ENCODE measurements at places on chromosomes 6 and 20.

DNA sequence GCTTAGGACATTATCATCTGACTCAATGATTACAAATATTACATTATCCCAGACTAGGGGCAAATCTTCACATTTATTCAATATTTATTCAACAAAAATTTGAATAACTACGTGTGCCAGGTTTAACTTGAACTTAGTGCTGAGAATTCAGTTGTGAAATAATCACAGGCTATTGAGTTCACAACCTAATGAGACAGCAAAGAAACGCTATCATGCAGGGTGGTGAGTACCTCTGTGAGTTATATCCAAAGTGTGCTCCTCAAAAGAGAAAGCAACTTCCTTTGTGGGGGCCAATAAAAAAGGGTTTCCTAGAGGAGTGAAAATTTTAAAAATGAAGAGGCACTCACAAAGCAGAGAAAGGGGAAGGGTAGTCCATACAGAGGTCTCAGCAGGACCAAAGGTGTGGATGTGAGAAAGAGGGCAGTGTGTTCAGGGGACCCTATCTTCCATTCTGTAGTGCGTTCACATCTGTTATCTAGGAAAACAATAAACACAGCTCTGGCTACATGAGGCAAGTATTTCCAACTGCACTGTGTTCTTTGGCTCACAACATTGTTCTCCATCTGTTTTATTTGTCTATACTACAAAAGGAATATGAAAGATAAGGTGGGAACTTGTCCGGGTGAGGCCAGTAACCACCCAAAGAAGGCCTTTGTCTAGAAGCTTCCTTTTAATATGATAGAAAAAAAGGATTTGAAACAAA lies 155.4 kb upstream of the MARCKS start:
- no peak for DNase-seq

DNA sequence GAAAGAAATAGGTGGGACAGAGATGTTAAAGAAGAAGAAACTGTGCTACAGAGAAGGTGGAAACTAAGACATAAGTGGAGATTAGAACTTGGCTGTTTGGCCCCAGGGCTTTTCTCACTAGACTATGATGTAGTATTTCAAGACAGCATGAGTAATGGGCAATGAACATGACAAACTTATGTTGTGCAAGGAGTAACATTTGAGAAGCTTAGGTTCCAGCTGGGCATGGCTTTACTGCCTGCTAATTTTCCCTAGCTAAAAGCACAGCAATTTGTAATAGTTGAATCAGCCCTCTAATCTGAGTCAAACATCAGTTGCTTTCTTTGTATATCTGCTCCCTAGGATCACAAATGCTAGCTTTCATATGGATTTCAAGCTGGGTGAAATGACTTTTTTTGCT lies 294.3 kb upstream of the BMP2 start:
- DNase-seq: no peak

GRCh38 chr6:36139991-36140710 lies 9.8 kb downstream of the MAPK13 start:
- DNase-seq: no peak

DNA sequence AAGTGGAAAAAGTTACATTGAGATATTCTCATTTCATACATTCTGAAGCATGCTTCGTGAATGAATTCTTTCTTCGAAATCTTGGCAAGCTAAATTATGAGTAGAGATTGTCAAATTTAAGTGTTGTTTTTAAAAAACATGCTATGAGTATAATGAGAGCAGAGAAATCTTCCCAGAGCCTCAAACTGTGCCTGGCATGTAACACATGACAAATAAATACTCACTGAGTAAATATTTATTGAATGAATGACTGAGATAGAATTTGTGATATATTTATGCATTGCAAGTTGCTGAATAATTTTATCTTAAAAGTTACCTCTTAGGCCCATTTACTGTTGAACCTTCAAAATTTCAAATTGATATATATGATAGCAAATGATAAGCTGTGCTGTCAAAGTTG lies 24.7 kb upstream of the CD2AP start:
- no peak for DNase-seq

DNA sequence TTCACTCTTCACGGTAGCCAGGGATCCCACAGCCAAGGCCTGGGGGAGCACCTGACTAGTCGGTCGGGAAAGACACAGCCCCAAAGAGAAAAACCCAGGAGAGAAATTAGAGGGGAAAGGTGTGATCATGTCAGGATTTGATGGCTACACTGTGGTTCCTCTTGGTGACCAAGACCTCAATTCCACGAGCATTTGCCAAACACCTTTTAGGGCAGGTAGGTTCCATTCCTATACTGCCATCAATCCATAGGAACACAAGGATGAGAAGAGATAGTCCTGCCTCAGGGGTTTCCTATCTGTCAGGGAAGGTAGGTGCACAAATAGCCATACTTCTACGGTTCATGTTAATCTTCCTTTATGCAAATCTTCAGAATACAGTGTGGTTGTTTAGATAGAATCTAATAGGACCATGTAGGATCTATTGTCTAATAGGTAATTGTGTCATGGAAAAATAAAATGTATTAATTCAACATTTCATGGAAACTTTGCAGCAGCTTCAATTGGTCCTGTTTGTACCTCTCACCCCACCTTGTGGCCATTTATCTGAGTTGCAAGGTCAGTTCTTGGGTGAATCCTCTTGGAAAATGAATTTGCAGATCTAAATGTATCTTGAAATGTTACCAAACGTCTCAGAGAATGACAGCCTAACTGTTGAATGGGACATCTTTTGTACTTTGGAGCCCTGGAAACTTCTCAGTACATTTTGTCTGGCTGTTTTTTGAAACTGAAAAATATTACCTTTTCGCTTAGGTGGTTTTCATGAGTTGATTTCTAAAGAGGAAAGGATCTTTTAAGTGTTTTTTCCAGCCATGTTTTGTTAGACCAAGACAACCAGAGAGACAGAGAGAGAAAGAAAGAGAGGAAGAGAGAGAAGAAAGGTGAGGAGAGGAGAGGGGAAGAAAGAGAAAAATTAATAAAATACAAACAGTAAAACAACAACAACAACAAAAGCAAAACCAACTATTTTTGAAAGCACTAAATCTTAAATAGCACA lies 33.7 kb upstream of the IYD start:
- peak; percentile 57 for DNase-seq

DNA sequence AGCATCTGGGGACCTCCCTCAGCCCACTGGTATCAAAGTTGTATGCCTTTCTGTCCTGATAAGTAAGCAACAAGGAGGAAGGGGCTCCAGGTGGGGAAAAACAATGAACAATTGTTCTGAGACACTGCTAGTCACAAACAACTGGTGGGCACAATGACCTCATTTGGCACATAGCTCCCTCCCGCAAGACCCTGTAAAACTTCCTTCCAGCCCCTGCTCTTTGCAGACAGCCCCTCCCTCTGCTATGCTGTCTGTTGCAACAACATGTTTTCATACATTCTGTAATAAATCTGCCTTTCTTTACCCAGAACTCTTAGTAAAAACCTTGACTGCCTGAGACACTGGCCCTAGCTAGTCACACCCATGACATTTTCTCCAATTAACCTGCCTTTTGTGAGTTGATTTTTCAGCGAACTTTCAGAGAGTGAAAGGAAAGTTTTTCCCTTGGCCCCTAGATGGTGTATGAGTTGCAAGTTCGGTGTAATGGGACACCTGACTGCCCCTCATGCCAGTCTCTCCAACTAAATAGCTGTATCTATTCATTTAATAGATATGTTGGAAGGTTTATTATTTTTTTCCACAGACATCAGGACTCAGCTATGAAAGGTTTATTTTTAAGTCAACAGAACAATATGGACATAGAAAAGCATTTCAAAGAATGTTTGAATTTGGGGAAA lies 142.3 kb upstream of the SLC22A16 start:
- peak; percentile 26 for DNase-seq

DNA sequence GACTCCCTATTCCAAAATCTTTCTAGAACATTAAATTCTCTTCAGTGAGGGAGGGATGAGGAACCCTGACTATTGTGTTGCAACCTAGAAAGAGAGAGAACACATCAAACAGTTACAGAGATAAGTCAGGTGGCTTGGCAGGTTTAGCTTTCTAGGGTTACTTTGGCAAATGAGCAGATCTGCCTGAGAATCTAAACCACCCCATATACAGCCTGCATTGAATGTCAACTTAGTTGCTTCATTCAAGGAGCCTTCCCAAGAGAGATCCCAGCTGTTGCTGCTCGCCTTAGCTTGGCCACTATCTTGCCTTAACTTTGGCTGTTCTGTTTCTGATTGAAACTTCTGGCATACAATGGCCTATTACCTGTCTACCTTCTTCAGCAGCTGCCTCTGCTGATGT lies 74.7 kb upstream of the TCF21 start:
- no peak for DNase-seq

- DNase-seq: no peak
Measured at GRCh38 chr6:15458021-15458459, 204.8 kb downstream of the DTNBP1 start.

DNA sequence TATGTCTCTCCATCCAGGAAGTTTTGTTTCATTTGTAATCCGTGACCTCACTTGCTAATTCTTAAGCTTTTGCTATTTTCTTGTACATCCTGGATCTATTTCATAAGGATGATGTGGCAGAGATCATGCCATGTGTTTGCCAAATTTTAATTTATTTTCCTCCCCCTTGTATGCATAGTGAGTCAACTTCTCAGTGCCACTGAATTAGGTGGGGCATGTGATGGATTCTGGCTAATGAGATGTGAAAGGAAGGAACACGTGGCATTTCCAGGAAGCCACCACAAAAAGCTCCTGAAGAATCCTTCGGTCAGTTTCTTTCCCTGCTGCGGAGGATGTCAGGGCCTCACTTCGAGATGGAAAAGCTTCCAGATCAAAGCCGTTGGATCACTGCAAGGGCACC lies 86.2 kb upstream of the PRL start:
- DNase-seq: no peak

- peak; percentile 12 for DNase-seq
Measured at GRCh38 chr6:11535801-11536230, 1.7 kb upstream of the TMEM170B start.

DNA sequence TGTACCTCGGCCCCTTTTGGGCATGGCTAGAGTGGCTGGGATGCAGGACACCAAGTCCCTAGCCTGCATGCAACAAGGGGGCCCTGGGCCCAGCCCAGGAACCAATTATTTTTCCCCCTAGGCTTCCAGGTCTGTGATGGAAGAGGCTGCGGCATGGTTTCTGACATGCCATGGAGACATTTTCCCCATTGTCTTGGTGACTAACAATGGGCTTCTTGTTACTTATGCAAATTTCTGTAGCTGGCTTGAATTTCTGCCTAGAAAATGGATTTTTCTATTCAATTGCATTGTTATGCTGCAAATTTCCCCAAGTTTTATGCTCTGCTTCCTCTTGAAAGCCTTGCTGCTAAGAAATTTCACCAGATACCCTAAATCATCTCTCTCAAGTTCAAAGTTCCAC lies 1269.6 kb upstream of the CITED2 start:
- DNase-seq: no peak

DNA sequence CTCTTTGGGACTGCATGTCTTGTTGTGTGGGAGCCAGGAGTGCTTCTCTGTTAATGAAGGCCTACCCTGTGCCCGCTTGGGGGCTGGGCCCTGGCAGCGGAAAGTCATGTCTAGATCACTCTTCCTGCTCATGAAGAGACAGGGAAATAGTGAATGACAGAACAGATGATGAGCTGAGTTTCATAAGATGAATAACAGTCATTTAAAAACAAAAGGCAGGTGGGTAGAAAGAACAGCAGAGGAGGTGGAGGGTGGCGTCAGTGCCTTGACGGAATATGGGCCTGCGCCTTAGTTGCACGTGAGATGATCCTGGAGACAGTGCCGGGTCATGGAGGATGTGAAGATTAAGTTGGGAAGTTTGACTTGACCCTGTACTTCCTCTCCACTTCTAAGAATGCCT lies 85.5 kb downstream of the ARID1B start:
- DNase-seq: no peak

- no peak for DNase-seq
Measured at GRCh38 chr20:37419307-37419706, 73.4 kb downstream of the SRC start.

- no peak for DNase-seq
Measured at GRCh38 chr20:1904135-1904534, 8.9 kb downstream of the SIRPA start.

GRCh38 chr20:64044484-64045247 lies 4.8 kb downstream of the SOX18 start:
- DNase-seq: peak; percentile 35

Measured in endothelial cell (in vitro differentiated cells).